ENCODE measurements at places on chromosomes 4 and X. TPM values are rescaled to one million over a fixed set of nuclear protein-coding genes. Genes with fewer than 3 reads are reported as not detected.
A peak's percentile ranks its signal among the peaks of the same experiment; 100 is the strongest.

The CXorf38 gene
- 12.4 TPM for total RNA-seq

The LINC00632 gene
- total RNA-seq = 2.1 TPM

The LDB2 gene
- total RNA-seq = 40.6 TPM

The FGFR3 gene
- total RNA-seq = 0.33 TPM

The SPANXB1 gene
- not detected for total RNA-seq

The RNF128 gene
- total RNA-seq = 8.1 TPM

The TMPRSS11F gene
- total RNA-seq = not detected

The XAGE5 gene
- not detected for total RNA-seq

The GNL3L gene
- total RNA-seq = 18.7 TPM

GRCh38 chrX:153455571-153455970 is 9.7 kb upstream of the TREX2 start:
- no peak for DNase-seq
- H3K27ac ChIP-seq = no peak overlapping the region
- no peaks in the 10 kb centered on the region for H3K4me1 ChIP-seq
- no peaks in the 10 kb centered on the region for H3K36me3 ChIP-seq

DNA sequence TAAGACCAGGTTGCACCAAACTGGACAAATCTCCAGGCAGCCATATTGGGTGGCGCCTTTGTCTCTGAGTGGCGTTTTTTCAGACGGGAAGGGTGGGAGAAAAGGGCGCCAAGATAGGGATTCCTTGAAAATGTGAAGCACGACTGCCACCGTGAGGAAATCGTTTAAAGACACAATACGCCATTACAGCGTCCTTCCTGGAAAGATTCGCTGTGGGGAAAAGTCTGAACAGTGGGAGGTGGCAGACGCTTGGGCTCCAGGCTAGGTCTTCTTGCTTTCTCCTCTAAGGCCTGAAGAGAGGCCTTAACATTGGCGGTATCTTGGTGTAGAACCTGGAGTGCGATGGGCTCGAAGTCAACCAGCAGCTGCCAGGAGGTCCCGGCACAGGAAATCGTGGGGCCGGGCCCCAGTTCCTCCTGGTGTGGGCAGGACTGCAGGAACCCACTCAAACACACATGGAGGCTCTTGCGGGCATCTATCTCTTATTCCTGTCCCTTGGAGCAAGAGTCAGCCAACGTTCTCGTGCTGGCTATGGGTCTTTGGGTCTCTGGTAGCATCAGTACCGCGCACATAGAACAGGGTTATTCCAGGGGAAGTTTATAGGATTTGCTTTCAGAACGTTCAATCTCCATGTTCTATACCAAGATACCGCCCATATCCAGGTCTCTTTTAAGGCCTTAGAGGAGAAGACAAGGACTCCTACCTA is 208.8 kb downstream of the OR13H1 start:
- H3K27me3 ChIP-seq = no peaks in the 10 kb centered on the region
- peak overlapping the region; percentile 16 for H3K4me3 ChIP-seq

DNA sequence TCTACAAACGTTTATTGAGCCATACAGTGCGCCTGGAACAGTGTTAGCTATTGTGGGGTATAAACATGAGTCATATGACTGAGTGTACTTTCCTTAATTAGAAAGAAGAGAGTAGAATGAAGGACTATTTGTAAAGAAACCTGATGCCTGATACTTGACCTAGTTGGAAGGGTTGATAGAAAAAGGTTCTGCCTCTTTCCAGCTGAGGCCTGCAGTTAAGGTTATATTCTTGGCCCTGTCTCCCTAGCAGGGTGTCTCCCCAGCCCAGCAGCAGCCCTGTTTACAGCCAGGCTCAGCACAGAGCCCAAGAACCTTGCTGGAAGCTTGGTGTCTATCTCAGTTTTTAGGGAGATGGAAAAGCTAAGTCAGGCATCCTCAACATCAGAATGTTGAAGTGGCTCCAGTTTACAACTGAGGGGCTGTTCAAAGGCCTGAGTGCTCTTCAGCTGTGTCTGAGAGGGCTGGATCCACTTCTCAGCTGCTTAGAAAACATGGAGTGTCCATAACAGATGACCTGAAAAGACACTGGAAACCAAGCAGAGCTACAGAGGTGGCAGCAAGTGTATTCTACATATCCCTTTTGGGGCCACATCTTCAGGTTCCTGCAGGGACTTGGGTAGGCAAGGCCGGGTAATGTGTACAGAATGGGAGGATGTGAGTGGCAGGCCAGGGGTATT is 21.6 kb downstream of the NYX start:
- H3K27ac ChIP-seq = no peak overlapping the region
- DNase-seq = peak; percentile 87
- H3K4me3 ChIP-seq = no peak overlapping the region
- no peaks in the 10 kb centered on the region for H3K36me3 ChIP-seq
- H3K4me1 ChIP-seq = no peaks in the 10 kb centered on the region
- H3K27me3 ChIP-seq = no peaks in the 10 kb centered on the region

- DNase-seq = no peak
- no peaks in the 10 kb centered on the region for H3K27me3 ChIP-seq
- no peak overlapping the region for H3K4me3 ChIP-seq
- no peak overlapping the region for H3K27ac ChIP-seq
- no peaks in the 10 kb centered on the region for H3K36me3 ChIP-seq
These were observed 31.5 kb downstream of the TEC start for GRCh38 chr4:48237996-48238645.

DNA sequence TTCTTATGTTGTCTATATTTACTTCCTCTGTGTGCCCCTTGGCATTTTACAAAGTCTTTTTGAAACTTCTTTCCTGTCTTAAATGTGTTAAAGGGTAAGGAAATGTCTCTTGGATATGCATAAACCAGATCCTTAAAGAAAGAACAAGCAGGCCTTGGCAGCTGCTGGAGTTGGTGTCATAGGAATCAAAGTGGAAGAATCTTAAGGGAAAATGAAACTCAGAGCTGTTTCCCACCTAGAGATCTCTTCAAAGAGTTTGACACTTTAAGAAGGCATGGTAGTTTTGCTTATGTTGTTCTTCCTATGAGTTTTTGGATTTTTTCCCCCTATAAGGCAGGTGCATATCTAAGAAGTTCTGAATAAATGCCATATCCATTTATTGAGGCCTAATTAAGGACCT is 37.0 kb upstream of the CWH43 start:
- no peaks in the 10 kb centered on the region for H3K4me1 ChIP-seq
- H3K4me3 ChIP-seq = no peak overlapping the region
- no peaks in the 10 kb centered on the region for H3K36me3 ChIP-seq
- no peak for DNase-seq
- H3K27me3 ChIP-seq = no peaks in the 10 kb centered on the region

DNA sequence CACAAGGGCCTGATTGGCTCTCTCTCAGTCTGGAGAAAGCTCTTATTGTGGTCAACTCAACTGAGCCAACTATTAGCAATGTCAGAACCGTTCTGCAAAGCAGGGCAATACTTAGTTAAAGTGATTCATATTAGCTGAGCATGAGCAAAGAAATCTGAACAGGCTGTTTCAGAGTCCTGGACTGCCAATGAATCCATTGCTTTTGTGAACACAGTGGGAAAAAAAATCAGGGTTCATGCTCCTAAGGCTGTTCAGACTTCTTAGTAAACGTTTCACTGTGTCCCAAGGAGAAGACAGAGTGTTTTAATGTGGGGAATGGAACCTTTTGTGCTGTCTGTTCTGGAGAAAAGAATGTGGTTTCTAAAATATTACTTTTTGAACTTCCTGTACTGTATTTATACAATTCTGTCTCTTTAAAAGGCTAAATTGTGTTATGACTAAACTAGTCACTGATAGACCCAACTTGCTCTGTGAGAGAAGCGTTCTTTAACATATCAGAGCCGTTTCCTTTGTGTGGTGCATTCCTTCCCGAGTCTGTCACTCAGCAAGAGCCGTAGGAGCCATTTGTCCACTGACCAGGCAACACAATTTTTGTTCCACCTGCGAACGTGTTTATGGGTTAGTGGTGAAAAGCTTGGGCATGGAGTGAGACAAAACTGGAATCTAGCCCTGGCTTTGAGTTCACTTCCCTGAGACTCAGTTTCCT is 366.1 kb downstream of the FBXO8 start:
- no peaks in the 10 kb centered on the region for H3K27me3 ChIP-seq
- DNase-seq = peak; percentile 90
- H3K27ac ChIP-seq = no peak overlapping the region
- H3K36me3 ChIP-seq = no peaks in the 10 kb centered on the region
- no peak overlapping the region for H3K4me3 ChIP-seq

GRCh38 chr4:73725510-73725909 is 14.9 kb upstream of the CXCL8 start:
- H3K4me1 ChIP-seq = peaks cover 11% of the 10 kb centered on the region
- no peaks in the 10 kb centered on the region for H3K27me3 ChIP-seq
- H3K36me3 ChIP-seq = no peaks in the 10 kb centered on the region
- peak overlapping the region; percentile 15 for H3K27ac ChIP-seq
- H3K4me3 ChIP-seq = no peak overlapping the region

- H3K27me3 ChIP-seq = no peaks in the 10 kb centered on the region
- no peaks in the 10 kb centered on the region for H3K4me1 ChIP-seq
- peak overlapping the region; percentile 26 for H3K4me3 ChIP-seq
- peak overlapping the region; percentile 85 for H3K27ac ChIP-seq
These were observed 7.2 kb upstream of the MAGIX start for GRCh38 chrX:49155243-49155899.

GRCh38 chrX:153400146-153401132 is 711 bp downstream of the PNMA6E start:
- no peak for DNase-seq
- H3K27me3 ChIP-seq = no peaks in the 10 kb centered on the region
- no peaks in the 10 kb centered on the region for H3K36me3 ChIP-seq
- H3K4me3 ChIP-seq = no peak overlapping the region

DNA sequence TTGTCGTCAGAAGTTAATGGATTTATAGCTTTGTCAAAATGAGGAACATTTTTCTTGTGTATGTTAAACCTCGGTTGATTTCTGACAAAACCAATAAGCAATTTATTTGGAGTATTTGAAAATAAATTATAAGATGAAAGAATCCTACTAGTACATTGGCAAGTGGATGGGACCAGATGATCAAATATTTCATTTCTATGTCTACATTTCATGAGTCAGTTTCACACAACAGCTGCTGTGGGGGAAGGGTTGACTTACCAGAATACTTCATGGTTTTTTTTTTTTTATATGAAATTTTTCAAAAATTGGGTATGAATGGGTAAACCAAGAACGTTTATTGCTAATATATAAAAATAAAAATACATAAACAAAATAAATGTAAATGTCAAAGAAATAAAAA is 39.4 kb downstream of the RAPGEF2 start:
- H3K4me3 ChIP-seq = no peak overlapping the region
- H3K36me3 ChIP-seq = no peaks in the 10 kb centered on the region
- H3K27me3 ChIP-seq = no peaks in the 10 kb centered on the region
- H3K4me1 ChIP-seq = peaks cover 7% of the 10 kb centered on the region
- DNase-seq = peak; percentile 77

GRCh38 chr4:56731857-56732256 is 50.8 kb upstream of the HOPX start:
- no peak overlapping the region for H3K4me3 ChIP-seq
- no peaks in the 10 kb centered on the region for H3K4me1 ChIP-seq
- DNase-seq = no peak

Data from fibroblast of lung (primary cell).